ENCODE measurements at places on chromosomes 12 and 14.

- no peak for DNase-seq
Measured at GRCh38 chr12:11461433-11461832, 66.1 kb upstream of the PRB2 start.

- DNase-seq, result no peak
Measured at GRCh38 chr12:99946131-99946530, 38.6 kb downstream of the ANKS1B start.

- DNase-seq, result no peak
Measured at GRCh38 chr14:34460841-34461240, 1.2 kb downstream of the SPTSSA start.

DNA sequence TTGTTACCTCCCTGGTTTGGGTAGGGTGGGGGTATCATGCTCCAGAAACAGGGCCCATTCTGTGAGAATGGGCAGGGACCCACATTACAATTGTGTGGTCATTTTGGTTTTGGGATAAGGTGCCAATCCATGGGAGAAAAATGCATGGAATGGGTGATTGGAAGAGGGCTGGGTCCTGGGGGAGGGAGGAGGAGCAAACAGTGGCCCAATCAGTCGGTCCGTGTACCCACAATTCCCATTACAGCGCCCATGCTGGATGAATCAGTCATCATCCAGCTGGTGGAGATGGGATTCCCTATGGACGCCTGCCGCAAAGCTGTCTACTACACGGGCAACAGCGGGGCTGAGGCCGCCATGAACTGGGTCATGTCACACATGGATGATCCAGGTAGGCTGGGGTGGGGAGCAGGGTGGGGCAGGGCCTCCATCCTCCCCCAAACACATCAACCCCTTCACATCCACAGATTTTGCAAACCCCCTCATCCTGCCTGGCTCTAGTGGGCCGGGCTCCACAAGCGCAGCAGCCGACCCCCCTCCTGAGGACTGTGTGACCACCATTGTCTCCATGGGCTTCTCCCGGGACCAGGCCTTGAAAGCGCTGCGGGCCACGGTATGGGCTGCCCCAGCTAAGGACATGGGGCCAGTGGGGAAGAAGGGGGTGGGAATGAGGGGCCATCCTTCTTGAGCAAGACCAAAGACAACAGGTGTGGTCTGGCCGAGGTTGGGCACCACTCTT, 3.6 kb upstream of the TPI1 start:
- DNase-seq, result no peak

- no peak for DNase-seq
Measured at GRCh38 chr12:52423661-52424500, 10.3 kb downstream of the KRT75 start.

GRCh38 chr14:90355540-90356518, 24.1 kb upstream of the NRDE2 start:
- DNase-seq, result no peak
